Vagina (tissue), 2 donors: ENCODE measurements at places on chromosomes 1 and 21. TPM values are rescaled to one million over a fixed set of nuclear protein-coding genes. Genes with fewer than 3 reads are reported as not detected.

NR1I3 gene
- total RNA-seq = not detected

CHODL gene
- 3.2 TPM for total RNA-seq

ITSN1 gene
- 46.9 TPM for total RNA-seq

SPRR1A gene
- total RNA-seq = 109 TPM

WNT3A gene
- not detected for total RNA-seq

RHEX gene
- total RNA-seq = 1.7 TPM

GJA8 gene
- not detected for total RNA-seq

TUFT1 gene
- total RNA-seq = 16.0 TPM

DNA sequence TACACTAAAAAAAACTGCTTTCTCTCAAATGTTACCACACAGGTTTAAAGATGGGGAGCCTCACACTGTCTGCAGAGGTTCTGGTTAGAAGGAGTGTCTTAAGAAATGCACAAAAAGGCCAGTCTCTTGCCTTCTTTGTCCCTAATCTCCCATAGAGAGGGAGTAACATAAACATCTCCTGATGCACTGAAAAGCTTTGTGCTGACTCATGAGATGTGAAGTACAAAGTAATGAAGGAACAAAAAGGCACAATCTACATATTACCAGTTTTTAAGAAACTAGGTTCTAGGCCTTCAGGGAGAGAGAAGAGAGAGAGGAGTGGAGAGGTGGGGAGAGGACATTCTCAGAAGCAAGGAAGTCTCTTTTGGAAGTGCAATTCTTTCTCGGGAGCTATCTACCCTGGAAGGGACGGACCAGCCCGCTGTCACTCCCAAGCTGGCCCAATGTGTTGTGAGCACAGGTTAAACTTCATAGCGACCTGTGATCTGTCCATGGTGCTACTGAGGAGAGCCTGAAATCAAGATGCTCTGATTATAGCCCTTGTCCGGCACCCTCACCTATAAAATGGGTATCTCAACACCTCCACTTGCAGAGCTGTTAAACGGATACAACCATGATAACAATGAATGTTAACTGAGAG is 458.1 kb downstream of the DISC1 start:
- no peak overlapping the region for H3K4me3 ChIP-seq
- H3K4me1 ChIP-seq = no peaks in the 10 kb centered on the region
- H3K36me3 ChIP-seq = no peaks in the 10 kb centered on the region
- no peaks in the 10 kb centered on the region for H3K27me3 ChIP-seq

GRCh38 chr1:46030074-46030870 is 102.2 kb downstream of the PIK3R3 start:
- H3K4me1 ChIP-seq = no peaks in the 10 kb centered on the region
- no peak for DNase-seq
- no peak overlapping the region for H3K27ac ChIP-seq
- H3K4me3 ChIP-seq = no peak overlapping the region
- no peaks in the 10 kb centered on the region for H3K27me3 ChIP-seq
- no peaks in the 10 kb centered on the region for H3K36me3 ChIP-seq

GRCh38 chr1:151710187-151710840 is 6.3 kb downstream of the CELF3 start:
- no peaks in the 10 kb centered on the region for H3K36me3 ChIP-seq
- H3K4me1 ChIP-seq = no peaks in the 10 kb centered on the region
- DNase-seq = no peak

- H3K36me3 ChIP-seq = peaks cover 15% of the 10 kb centered on the region
- no peaks in the 10 kb centered on the region for H3K27me3 ChIP-seq
- no peak for DNase-seq
- H3K4me3 ChIP-seq = peak overlapping the region; percentile 51
- peaks cover 86% of the 10 kb centered on the region for H3K4me1 ChIP-seq
- peak overlapping the region; percentile 87 for H3K27ac ChIP-seq
Measured at GRCh38 chr1:31702836-31703404, 897 bp downstream of the COL16A1 start.

GRCh38 chr21:32368386-32368785 is 24.4 kb downstream of the URB1 start:
- H3K4me1 ChIP-seq = peaks cover 48% of the 10 kb centered on the region
- H3K36me3 ChIP-seq = no peaks in the 10 kb centered on the region
- DNase-seq = no peak
- no peak overlapping the region for H3K4me3 ChIP-seq
- peak overlapping the region; percentile 87 for H3K27ac ChIP-seq

GRCh38 chr1:217776693-217777092 is 145.5 kb downstream of the SPATA17 start:
- no peaks in the 10 kb centered on the region for H3K36me3 ChIP-seq
- H3K4me1 ChIP-seq = no peaks in the 10 kb centered on the region
- no peaks in the 10 kb centered on the region for H3K27me3 ChIP-seq
- H3K27ac ChIP-seq = no peak overlapping the region
- no peak for DNase-seq

DNA sequence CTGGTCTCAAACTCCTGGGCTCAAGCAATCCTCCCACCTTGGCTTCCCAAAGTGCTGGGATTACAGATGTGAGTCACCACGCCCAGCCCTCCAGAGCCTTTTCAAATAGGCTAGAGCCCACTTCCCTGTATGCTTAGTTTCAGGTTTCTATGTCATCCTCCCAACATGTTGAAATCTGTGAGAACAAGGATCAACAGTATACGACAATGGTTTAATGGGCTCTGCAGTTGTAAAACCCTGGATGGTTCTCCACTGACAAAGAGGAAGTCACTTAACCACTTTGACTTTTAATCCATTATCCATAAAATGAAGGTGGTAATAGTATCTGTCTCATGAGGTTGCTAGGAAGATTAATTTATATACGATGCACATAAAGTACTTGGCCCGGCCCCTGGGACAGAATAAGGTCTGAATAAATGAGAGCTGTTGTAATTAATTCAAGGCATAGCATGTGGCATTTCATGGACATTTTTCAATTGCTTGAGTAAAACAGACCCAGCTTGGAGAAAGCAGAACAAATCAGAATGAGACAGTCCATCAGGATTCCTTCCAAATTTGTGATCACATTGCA is 113.9 kb upstream of the ZNF648 start:
- no peak overlapping the region for H3K4me3 ChIP-seq
- no peaks in the 10 kb centered on the region for H3K27me3 ChIP-seq
- no peaks in the 10 kb centered on the region for H3K36me3 ChIP-seq
- DNase-seq = no peak
- H3K4me1 ChIP-seq = peaks cover 25% of the 10 kb centered on the region

GRCh38 chr1:41184446-41184845 is 57.7 kb downstream of the SCMH1 start:
- no peaks in the 10 kb centered on the region for H3K27me3 ChIP-seq
- DNase-seq = no peak
- no peak overlapping the region for H3K4me3 ChIP-seq
- H3K27ac ChIP-seq = no peak overlapping the region
- H3K4me1 ChIP-seq = no peaks in the 10 kb centered on the region

- H3K27me3 ChIP-seq = no peaks in the 10 kb centered on the region
- no peak for DNase-seq
- no peak overlapping the region for H3K4me3 ChIP-seq
- H3K27ac ChIP-seq = no peak overlapping the region
- peaks cover 39% of the 10 kb centered on the region for H3K4me1 ChIP-seq
Measured at GRCh38 chr1:214469290-214469689, 82.1 kb downstream of the PTPN14 start.

DNA sequence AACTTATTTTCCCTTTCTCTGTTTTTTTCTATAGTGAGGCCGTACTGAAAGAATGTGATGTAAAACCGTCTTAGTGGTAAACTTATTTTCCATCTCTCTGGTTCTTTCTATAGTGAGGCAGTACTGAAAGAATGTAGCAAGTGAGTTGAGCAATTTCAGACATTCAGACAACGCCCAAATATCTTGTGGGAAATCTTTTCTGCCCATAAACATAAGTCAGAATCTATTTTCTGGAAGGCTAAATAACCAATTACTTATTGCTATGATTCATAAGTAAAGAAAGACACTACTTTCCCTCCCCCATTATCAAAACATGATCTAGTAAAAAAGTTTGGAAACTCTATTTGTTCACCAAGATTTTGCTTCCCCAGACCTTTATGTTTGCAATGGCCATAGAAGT is 18.8 kb upstream of the SCCPDH start:
- H3K4me1 ChIP-seq = no peaks in the 10 kb centered on the region
- no peak for DNase-seq
- H3K4me3 ChIP-seq = no peak overlapping the region
- H3K36me3 ChIP-seq = no peaks in the 10 kb centered on the region
- no peaks in the 10 kb centered on the region for H3K27me3 ChIP-seq
- no peak overlapping the region for H3K27ac ChIP-seq

DNA sequence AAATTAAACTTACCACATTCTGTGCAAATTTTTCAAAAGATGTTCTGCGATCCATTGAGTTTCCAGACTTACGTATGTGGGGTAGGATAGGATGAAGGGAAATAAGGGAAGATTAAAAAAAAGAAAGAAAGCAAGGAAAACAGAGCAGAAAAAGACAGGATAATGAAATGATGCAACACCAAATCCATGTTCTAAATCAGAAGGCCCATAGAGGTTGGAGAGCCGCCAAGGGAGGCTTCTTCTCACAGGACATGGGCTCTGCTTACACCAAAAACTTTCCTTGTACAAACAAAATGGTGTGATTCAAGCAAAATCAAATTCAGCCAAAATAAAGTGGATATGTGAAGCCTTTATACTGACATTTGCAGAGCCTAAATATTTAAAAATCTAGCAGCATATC is 189.5 kb upstream of the GREM2 start:
- DNase-seq = no peak

DNA sequence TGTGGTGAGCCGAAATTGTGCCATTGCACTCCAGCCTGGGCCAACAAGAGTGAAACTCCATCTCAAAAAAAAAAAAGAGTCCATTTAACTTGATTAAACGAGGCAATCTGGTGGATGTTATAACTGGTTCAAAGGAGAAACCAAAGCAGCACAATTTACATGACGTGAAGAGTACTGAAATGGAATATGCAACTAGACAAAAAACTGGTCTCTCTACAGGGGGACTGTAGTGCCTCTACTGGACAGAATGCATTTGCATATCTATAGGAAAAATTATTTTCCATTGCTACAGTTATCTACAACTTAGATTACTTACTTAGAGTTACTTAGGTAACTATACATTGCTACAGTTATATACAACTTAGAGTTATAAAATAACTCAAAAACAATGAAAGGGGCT is 2.7 kb upstream of the CAPN2 start:
- no peaks in the 10 kb centered on the region for H3K36me3 ChIP-seq
- H3K27me3 ChIP-seq = no peaks in the 10 kb centered on the region
- peaks cover 70% of the 10 kb centered on the region for H3K4me1 ChIP-seq
- peak overlapping the region; percentile 88 for H3K27ac ChIP-seq
